A673 (cell line): ENCODE measurements at places on chromosomes 4 and X. TPM values are rescaled to one million over a fixed set of nuclear protein-coding genes. Genes with fewer than 3 reads are reported as not detected.

HTN3 gene
- total RNA-seq, result not detected in 2 replicates

TRIML1 gene
- total RNA-seq, result not detected in 2 replicates

CHRDL1 gene
- 0.41 and 1.1 TPM in 2 replicates for total RNA-seq

MAGEA3 gene
- total RNA-seq, result not detected in 2 replicates

PPP1R2C gene
- not detected in 2 replicates for total RNA-seq

ARX gene
- 32.0 and 44.4 TPM in 2 replicates for total RNA-seq

AKAP4 gene
- not detected in 2 replicates for total RNA-seq

DNA sequence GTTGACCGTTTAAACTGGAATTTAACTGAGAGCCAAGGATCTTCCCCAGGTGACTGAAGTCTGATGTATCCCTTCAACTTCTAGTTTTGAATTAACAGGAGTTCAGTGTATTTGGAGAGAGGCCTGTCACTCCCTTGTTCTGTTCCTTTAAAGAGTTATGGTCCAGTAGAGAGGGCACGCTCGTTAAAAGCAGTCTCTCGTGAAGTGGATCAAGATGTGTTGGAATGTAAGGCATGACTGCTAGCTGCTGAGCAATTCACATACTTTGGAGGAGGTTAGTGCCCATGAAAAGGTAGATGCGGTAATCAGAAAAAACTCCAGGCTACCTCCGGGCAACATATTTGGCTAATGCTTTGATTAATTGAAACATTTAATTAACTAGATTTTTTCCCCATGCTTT, 65.7 kb downstream of the SHROOM2 start:
- H3K36me3 ChIP-seq, result no peaks in the 10 kb centered on the region
- no peak overlapping the region for H3K4me3 ChIP-seq
- H3K4me1 ChIP-seq, result no peaks in the 10 kb centered on the region
- no peak overlapping the region for H3K27ac ChIP-seq
- H3K27me3 ChIP-seq, result no peaks in the 10 kb centered on the region
- no peak for DNase-seq

DNA sequence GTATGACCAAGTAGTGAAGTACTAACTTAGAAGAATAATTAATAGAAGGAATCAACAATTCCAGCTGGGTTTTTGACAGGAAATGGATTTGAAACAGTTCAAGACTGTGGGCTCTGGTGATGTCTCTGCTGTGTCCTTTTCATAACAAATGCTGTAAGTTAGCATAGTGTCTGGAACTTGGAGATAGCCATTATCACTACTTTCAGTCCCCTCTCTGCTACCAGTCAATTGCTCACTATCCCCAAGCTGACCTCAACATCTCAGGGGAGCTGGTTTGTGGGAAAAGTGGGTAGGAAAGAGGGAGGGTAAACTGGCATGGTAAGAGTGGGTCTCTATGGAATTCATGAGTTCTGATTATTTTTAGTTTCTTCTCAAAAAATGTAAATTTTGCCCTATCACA, 231.4 kb upstream of the MID1 start:
- no peak overlapping the region for H3K27ac ChIP-seq
- no peak for DNase-seq
- peaks cover 7% of the 10 kb centered on the region for H3K4me1 ChIP-seq
- H3K36me3 ChIP-seq, result no peaks in the 10 kb centered on the region
- no peaks in the 10 kb centered on the region for H3K27me3 ChIP-seq

GRCh38 chr4:161714022-161714751, 449.6 kb downstream of the FSTL5 start:
- no peaks in the 10 kb centered on the region for H3K4me1 ChIP-seq
- no peaks in the 10 kb centered on the region for H3K27me3 ChIP-seq
- peak; percentile 8 for DNase-seq
- H3K27ac ChIP-seq, result no peak overlapping the region
- no peak overlapping the region for H3K4me3 ChIP-seq

DNA sequence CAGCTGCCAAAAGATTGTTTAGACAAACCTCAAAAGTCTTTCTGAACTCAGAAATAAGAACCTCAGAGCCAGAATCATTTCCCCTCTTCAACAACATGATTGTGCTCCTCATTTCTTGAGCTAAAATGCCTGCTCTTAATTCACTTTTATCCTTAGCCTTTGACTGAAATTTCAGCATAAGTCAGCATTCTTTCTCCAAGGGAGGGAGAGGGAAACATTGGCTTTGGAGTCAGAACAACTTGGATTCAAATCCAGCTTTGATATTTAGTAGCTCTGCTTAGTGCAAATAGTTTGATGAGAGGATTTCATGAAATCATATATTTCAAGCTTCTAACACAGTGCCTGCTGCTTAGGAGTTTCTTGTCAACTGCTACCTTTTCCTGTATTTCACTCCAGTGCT, 484.6 kb upstream of the INTU start:
- no peak overlapping the region for H3K4me3 ChIP-seq
- no peaks in the 10 kb centered on the region for H3K27me3 ChIP-seq
- H3K27ac ChIP-seq, result no peak overlapping the region
- no peaks in the 10 kb centered on the region for H3K36me3 ChIP-seq
- H3K4me1 ChIP-seq, result no peaks in the 10 kb centered on the region
- no peak for DNase-seq

GRCh38 chr4:183181081-183181480, 82.0 kb downstream of the WWC2 start:
- peak; percentile 94 for DNase-seq
- H3K4me1 ChIP-seq, result peaks cover 49% of the 10 kb centered on the region
- no peaks in the 10 kb centered on the region for H3K27me3 ChIP-seq
- no peaks in the 10 kb centered on the region for H3K36me3 ChIP-seq
- H3K27ac ChIP-seq, result peak overlapping the region; percentile 79

- H3K4me3 ChIP-seq, result no peak overlapping the region
- DNase-seq, result no peak
- H3K4me1 ChIP-seq, result no peaks in the 10 kb centered on the region
- no peak overlapping the region for H3K27ac ChIP-seq
- H3K36me3 ChIP-seq, result no peaks in the 10 kb centered on the region
Observed at GRCh38 chr4:85769009-85769408, 294.1 kb downstream of the ARHGAP24 start.

- no peaks in the 10 kb centered on the region for H3K27me3 ChIP-seq
- H3K36me3 ChIP-seq, result no peaks in the 10 kb centered on the region
- H3K4me1 ChIP-seq, result no peaks in the 10 kb centered on the region
Observed at GRCh38 chr4:12961713-12962112, 522.4 kb downstream of the RAB28 start.

DNA sequence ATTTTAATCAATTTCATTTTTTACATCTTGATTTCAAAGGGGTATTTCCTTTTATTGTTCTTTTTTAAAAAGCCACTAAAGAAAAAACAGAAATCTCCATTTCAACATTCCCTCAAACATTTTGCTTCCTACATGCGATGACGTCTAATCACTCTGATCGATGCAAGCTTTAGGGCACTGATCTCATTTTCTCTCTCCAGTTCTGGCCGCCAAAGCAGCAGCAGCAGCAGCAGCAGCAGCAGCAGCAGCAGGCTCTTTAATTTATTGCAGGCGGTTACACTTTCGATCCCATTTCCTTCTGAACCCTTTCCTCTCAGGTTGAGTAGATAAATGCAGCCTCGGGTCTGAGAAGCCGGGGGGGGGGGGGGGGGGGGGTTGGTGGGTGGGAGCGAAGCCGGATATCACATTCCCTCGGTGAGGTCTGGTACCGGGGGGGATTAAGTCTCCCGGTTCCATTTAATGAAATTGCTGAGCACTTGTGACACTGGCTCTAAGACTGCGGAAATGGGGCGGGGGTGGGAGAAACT, 3.4 kb upstream of the PCDH7 start:
- peak overlapping the region; percentile 93 for H3K4me3 ChIP-seq
- H3K27me3 ChIP-seq, result no peaks in the 10 kb centered on the region
- no peaks in the 10 kb centered on the region for H3K36me3 ChIP-seq

DNA sequence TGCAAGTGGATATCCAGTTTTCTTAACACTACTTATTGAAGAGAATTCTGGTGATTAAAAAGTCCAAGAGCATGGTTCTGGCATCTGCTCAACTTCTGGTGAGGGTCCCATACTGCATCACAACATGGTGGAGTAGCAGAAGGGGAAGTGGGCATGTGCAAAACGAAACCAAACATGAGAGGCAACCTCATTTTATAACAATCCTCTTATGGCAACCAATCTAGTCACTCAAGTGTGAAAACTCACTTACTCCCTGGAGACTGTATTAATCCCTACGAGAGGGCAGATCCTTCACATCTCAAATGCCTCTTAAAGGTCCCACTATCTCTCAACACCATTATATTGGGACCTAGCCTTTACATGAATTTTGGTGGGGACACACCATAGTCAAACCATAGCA, 55.4 kb upstream of the TRO start:
- no peaks in the 10 kb centered on the region for H3K4me1 ChIP-seq
- no peaks in the 10 kb centered on the region for H3K36me3 ChIP-seq
- no peaks in the 10 kb centered on the region for H3K27me3 ChIP-seq
- DNase-seq, result peak; percentile 46

DNA sequence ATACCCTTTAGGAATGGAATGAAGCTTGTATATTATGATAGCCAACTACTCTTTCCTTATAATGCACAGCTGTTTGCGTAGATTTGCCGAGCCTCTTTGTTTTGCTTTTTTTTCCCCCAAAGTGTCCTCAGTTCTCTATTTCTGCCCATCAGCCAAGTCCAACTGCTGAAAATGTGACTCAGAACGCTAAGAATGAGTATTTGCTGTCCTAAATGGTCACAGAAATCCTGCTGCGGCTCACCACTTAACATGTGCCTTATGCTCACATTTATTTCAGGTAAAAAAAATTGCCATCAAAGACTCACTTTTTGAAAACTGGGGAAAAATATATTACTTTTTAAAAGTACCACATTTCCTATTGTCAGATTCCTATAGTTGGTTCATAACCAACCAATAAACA, 36.9 kb downstream of the GABRA4 start:
- H3K27me3 ChIP-seq, result no peaks in the 10 kb centered on the region
- no peak overlapping the region for H3K4me3 ChIP-seq
- H3K36me3 ChIP-seq, result no peaks in the 10 kb centered on the region
- no peak overlapping the region for H3K27ac ChIP-seq
- DNase-seq, result no peak
